ENCODE measurements at places on chromosomes 7 and 10.

- DNase-seq = no peak
These were observed 1.7 kb upstream of the CALN1 start for GRCh38 chr7:72413886-72414285.

DNA sequence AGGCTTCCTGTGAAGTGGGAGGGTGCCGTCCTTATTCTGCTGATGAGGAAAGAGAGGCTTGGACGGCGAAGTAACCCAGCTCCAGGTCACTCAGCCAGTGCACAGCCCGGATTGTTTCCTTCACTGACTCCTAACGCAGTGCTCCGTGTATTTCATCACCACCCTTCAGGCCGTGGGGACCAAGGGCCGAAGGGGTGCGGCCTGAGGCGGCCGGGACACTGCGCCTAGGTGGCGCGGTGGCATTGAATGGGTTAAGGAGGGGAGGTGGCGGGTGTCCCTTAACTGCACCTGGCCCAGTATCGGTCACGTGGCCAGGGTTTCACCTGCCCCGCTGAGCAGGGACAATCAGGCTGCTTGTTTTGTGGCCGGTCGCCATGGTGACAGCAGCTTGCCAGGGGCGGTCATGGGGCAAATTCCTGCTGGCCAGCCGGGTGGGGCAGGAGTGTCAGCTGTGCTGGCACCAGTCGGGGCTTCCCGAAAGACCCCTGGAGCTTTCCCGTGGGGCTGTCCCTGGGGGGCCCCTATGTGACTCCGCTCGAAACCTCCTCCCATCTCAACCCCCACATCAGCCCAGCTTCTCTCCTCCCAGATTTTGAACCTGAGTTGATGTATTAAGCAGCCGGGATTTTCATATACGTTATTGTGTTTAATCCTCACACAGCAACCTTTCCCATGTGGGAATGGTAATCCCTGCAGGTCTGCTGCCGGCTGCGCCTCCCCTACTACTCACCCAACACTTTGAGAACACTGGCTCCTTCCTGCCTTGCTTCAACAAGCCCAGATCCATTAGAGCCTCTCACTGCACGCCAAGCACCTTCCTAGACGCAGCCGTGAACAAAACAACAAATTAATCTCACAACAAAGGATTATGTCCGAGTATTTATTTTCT lies 4.4 kb upstream of the ABHD11 start:
- DNase-seq = no peak

- no peak for DNase-seq
These were observed 3.1 kb downstream of the RASGEF1A start for GRCh38 chr10:43263551-43264343.

- DNase-seq = no peak
These were observed 49.6 kb downstream of the MAGI2 start for GRCh38 chr7:79403879-79404278.

DNA sequence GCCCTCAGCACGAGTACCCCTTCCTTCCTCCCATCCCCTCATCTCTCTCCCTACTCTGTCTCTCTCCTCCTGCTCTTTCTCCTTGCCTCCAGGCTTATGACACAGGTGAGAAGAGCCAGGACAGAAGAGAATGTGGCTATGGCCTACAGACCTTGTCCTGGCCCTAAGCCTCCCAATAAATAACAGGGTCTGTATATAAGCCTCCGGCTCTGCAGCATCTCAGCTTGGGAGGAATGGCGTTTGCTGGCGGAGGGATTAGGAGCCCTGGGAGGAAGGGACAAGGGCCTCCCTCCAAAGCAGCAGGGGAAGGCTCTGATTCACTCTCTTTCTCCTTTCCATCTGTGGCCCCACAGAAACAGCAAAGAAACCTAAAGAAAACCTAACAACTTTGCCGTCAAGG lies 45.8 kb downstream of the COL13A1 start:
- DNase-seq = no peak

GRCh38 chr7:71868797-71869196 lies 543.3 kb downstream of the CALN1 start:
- DNase-seq = no peak

GRCh38 chr10:90969947-90970673 lies 49.2 kb upstream of the ANKRD1 start:
- DNase-seq = no peak

Measured in stimulated activated CD8-positive, alpha-beta memory T cell treated with anti-CD3 and anti-CD28 coated beads, Interleukin-4, amount 100 ng/mL, for 24 hours (primary cell).